Iris pigment epithelial cell (primary cell): ENCODE measurements at places on chromosomes 5 and 9.

GRCh38 chr5:22852807-22853660 is at the start of gene CDH12:
TSS of gene CDH12 (minus strand) at chr5:22853344.
- peak; percentile 13 for DNase-seq

DNA sequence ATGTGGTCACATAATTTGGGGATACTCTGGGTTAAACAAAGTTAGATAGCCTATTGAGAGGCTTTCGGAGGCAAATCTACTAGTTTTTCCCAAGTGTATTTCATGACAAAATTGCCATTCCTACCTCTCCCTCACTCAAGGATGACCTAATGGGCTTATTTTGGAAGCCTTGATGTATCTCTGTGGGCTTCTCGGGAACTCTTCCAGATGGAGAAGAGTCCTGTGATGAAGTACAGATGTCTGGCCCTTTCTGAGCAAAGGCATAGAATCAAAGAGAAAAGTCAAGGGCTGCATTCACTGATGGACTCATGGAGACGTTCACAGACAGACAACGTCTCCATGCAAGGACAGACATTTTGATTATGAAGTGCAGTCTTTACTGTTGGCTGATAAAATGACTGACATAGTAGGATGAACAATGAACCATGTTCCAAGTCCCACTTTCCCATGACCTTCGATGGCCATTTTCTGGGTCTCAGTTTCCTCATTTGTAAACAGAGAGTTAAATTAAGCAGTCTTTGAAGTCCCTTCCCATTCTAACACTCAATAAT is 347.2 kb upstream of the CD180 start:
- no peak for DNase-seq

DNA sequence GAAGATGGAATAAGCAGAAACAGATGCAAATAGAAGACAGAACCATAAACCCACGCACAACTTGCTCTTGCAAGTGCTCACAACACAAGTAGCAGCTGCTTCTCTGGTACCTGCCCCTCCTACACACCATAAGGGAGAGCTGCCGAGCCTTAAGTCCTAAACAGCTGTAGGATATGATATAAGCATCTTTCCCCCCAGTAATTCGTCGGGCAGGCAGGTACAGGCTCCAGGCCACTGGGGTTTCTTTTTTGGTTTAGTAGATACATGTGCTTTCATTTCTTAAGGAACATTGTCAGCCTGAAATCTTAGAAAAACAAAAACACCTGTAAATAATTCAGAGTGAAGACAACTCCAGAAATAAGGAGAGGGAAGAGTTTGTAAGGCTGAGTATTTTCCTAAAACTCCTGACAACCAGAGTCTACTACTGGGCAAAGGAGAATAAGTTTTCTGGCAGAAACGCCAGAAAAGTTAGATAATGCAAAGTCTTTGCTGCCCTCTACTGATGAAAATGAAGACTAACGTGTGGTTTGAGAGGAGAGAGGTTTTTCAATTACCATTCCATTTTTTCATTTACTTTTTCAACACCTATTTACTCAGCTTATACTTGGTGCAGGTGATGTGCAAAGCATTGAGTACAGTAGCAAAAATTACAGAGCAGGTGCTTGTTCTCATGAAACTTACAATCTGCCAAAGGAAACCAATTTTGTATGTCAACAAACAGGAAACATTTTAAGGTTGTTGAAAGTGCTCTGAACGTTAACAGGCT is 20.1 kb upstream of the TCERG1 start:
- DNase-seq: peak; percentile 41

DNA sequence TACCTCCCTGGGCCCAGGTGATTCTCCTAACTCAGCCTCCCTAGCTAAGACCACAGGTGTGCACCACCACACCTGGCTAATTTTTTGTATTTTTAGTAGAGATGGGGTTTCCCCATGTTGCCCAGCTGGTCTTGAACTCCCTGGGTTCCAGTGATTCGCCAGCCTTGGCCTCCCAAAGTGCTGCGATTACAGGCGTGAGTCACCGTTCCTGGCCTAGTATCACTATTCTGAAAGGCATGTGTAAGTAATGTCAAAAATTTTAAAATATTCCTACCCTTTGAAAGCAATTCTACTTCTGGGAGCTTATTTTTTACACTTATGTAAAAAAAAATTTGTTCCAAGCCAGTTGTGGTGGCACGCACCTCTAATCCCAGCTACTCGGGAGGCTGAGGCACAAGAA is 27.1 kb upstream of the TLE1 start:
- DNase-seq: peak; percentile 69

DNA sequence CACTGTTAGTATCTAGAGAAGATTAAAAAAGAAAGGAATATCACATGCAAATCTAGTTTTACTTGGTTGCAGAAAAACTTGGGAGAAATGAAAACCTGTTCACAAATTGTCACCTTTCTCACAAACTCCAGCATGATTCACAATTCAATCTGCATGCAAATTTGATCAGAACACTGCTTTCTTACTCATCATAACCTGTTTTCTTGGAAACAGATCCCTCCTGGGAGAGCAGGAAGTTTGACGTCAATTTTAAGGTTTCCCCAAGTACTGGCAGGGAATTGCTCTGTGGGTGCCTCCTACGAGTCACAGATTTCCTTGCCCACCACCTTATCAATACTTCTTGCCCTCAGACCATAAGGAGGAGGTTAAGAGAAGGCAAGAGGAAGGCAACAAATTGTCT is 30.2 kb upstream of the HTR4 start:
- no peak for DNase-seq

GRCh38 chr5:116738239-116738614 is 163.6 kb upstream of the SEMA6A start:
- no peak for DNase-seq

GRCh38 chr9:20642045-20642444 is 19.7 kb upstream of the MLLT3 start:
- DNase-seq: no peak

DNA sequence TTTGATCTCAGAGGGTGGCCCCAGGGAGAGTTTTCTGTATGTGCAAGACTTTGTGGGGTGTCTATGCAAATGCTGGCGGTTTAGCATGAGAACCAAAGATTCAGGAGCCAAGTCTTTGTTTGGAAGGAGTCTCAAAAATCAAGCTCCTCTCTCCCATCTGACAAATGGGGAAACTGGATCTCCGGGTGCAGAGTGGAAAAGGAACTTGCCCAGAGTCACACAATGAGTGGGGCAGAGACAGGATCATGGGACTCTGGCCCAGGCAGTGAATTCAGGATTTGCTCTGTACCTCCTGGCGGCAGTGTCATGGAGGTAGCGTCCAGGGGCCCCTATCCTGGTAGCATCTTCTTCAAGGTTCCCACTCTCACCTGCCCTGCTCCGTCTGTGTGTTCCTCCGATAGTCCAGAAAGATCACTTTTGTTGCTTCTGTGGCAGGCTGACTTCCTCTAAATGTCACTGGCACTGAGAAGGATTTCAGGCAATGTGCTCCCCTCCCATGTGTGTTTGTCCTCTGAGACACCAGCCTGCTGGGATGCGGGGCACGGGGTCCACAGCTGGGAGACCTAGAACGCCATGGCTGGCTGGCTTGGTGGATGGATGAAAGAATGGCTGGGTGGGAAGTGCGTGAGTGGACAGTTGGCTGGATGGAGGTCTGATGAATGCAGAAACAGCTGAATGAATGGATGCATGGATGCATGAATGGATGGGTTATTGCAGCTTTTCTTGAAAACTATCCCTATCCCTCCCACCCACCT is 3.6 kb downstream of the CCL19 start:
- no peak for DNase-seq

DNA sequence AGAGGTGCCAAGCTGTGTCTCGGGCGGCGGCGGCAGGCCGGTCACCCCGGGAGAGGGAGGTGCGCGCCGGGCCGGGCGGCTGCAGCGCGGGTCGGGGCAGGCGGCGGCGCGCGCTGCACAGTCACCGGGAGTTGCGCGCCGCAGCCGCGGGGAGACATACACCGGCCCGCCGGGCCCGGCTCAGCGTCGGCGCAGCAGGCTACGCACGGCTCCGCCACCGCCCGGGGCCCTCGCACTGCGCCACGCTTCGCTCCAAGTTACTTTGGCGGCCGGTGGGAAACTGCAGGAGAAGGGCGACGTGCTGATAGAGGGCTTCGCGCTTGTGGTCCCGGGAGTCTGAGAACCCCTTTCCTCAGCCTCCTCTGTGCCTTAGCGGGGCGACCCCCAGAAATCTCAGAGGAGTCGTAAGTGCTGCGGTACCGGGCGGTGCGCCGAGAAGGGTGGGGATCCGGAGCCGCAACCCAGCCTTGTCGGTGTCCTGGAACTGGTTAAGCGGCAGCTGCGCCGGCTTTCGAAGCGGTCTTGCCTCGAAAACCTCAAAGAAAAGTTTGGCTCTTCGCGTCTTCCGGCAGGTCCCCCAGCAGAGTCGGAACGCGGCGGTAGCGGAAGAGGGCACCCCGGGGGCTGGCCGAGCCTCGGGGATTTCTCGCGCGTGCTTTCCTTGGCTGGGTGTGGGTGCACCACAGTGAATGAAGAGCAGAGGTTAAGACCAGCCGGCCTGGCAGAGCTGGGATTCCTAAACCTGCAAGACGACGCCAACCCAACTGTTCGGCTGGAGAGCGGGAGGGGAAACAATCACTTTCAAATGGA is at the start of gene EFNA5:
Gene EFNA5, minus strand, starts transcription at position 6 of the 810 bp plus-strand sequence.
- peak; percentile 76 for DNase-seq

DNA sequence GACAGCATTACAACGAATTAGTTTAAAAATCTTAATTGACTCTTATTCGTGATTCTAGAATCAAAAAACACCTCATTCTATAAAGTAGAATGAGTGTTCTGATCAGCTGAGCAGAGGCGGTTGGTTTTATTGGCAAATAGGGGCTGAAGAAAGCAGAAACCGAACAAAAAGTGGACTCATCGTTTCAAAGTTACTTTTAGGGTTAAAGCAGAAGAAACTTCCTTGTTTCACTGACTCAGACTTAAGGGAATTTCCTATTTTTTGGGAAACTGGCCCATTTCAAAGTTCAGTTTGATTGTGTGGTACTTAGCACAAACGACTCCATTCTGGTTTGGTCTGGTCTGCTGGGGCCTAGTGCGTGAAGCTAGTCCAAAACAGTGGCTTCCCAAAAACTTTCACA is 862 bp upstream of the NDUFB6 start:
- no peak for DNase-seq

GRCh38 chr5:107341376-107342084 is 329.2 kb downstream of the EFNA5 start:
- DNase-seq: no peak
